ENCODE measurements at places on chromosomes 12 and 14.

GRCh38 chr14:69328765-69329164 lies 68.8 kb downstream of the GALNT16 start:
- DNase-seq, result no peak

GRCh38 chr12:57614178-57614947 lies 3.1 kb downstream of the ARHGEF25 start:
- peak; percentile 69 for DNase-seq

GRCh38 chr12:3933074-3933818 lies 60.0 kb upstream of the PARP11 start:
- no peak for DNase-seq

- no peak for DNase-seq
Measured at GRCh38 chr14:105149146-105149781, 19.3 kb downstream of the JAG2 start.

DNA sequence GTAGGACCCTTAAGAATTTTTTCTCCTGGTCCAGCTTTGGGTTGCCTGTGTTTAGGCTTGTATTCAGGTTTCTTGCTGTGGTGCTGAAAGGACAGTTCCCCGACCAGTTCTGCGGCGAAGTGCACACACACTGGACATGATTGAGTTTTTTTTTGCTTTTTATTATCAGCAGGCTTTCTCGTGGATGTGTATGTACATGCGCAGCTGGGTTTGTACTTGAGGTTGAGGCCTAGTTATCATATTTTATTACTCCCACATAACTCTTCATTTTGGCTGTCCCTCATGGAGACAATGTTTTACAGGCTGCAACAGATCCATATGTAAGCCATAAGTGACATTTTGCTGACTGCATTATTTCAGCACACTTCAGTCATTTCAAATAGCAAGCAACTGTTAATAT lies 2.5 kb downstream of the SCN8A start:
- peak; percentile 14 for DNase-seq

GRCh38 chr14:20836668-20837338 lies 34.2 kb upstream of the RNASE1 start:
- DNase-seq, result peak; percentile 29

DNA sequence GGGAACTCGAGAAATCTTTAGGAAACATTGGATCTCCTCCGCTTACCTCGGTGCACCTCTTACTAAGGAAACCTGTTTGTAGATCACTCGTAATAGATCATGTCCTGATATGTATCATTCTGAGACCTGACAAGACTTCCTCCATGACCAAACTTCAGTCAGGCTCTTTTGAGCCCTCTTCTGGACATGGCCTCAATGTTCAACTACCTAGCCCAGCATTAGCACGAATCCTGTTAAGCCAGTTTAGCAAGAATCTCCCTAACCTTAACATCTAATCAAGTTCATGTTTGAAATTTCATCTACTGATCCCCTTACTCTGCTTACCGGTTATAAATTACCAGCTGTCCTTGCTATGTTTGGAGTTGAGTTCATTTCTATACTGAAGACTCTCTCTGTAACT lies 713.9 kb upstream of the USP15 start:
- DNase-seq, result no peak

DNA sequence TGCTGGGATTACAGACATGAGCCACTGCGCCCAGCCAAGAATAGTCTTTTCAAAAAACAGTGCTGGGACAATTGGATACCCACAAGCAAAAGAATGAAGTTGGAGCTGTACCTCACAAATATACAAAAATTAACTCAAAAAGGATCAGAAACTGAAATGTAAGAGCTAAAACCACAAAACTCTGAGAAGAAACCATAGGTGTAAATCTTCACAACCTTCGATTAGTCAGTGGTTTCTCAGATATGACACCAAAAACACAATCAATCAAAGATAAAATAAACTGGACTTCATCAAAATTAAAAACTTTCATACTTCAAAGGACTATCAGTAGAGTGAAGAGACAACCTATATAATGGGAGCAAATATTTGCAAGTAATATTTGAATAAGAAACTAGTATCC lies 35.3 kb downstream of the SLC25A47 start:
- no peak for DNase-seq

- no peak for DNase-seq
Measured at GRCh38 chr12:116881877-116882507, 751 bp upstream of the HRK start.

GRCh38 chr12:53173085-53173715 lies 7.3 kb upstream of the ZNF740 start:
- peak; percentile 64 for DNase-seq
